ENCODE measurements at places on chromosomes 6 and 20.

- no peak for DNase-seq
These were observed 12.2 kb downstream of the RAET1G start for GRCh38 chr6:149910721-149911151.

GRCh38 chr6:158160932-158161539, 7.0 kb downstream of the SERAC1 start:
- DNase-seq, result no peak

DNA sequence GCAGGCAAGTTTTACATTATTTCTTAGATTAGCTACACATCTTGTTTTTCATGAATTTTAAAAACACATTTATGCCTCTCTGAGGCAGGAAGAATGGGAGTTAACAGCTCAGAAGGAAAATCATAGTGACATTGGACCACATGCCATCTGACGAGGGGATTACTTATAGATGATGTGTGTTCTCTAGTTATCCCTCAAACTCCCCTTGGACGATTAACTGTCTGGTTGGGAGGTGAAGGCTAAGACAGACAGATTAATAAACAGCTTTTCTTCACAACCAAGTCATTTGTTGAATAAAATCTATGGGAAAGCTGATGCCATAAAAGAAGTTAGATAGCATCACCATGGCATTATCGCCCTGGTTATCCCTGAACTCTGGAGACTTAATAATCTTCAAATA, 80.0 kb upstream of the PREP start:
- DNase-seq, result no peak

- DNase-seq, result no peak
These were observed 259.2 kb downstream of the PRKN start for GRCh38 chr6:162468326-162468725.

GRCh38 chr20:44703956-44704488, 11.1 kb upstream of the CCN5 start:
- DNase-seq, result no peak

GRCh38 chr6:109372130-109372529, 10.1 kb downstream of the CD164 start:
- DNase-seq, result no peak

DNA sequence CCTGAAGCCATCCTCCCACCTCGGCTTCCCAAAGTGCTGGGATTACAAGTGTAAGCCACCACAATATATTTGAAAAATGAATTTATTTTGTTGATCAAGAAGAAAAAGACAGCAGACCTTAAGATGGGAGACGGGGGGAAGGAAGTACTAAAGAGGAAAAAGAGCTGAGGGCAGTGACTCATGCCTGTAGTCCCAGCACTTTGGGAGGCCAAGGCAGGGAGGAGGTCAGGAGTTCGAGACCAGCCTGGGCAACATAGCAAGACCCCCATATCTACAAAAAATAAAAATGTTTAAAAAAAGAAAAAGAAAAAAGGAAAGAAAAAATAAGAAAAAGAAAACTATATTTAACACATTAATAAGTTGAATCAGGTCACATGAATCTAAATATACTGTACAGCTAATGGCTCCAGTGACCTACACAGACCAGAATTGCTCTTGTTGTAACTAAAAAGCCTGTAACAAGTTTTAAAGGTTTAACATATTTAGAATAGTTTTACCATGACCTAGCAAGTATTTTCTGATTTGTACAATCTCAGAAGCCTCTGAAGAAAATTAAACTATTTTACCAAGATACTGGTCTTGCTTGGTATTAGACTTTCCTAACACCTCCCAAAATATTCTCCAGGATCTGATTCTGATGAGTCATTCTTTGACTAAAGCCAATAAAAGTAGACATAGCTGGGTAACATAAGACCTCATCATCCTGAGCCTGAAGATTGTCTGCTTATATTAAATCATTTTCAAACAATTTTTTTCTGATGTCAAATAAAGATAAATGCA, 4.3 kb upstream of the AKIRIN2 start:
- no peak for DNase-seq

DNA sequence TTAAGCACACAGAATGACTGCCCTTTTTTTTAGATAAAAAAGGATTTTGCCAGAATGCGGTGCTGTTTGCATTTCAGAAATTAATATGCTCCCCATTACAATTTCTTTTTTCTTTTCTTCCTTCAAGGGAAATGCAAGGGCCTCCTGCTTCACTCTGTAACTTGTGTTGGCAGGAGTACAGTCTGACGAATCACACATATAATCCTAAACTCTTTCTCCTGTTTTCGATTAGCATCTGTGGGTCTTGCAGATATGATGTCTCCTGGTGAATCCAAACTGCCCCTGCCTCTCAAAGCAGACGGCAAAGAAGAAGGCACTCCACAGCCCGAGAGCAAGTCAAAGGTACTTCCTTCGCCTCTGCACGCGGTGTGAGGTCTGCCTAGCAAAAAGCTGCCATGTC, 149.5 kb downstream of the TMEM242 start:
- DNase-seq, result no peak

DNA sequence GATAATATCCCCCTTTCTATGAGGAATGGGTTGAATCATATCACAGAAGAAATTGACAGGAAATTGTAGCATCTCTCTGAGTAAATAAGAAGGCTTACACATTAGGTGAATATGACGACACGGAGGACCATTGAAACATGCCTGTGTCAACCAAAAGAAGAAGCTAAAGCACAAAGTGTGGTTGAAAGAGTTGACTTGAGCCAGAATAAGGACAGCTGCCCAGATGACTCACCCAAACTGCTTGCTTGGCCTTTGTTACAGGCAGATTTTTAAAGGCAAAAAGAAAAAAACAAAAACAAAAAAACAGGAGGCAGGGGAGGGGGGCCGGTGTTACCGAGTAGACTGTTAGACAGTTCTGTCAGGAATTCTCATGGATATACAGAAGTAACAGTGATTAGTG, 129.8 kb upstream of the EDN1 start:
- DNase-seq, result no peak

- no peak for DNase-seq
These were observed 434 bp downstream of the ZKSCAN4 start for GRCh38 chr6:28251661-28252008.

GRCh38 chr6:169968541-169969270, 217.3 kb downstream of the ERMARD start:
- no peak for DNase-seq

DNA sequence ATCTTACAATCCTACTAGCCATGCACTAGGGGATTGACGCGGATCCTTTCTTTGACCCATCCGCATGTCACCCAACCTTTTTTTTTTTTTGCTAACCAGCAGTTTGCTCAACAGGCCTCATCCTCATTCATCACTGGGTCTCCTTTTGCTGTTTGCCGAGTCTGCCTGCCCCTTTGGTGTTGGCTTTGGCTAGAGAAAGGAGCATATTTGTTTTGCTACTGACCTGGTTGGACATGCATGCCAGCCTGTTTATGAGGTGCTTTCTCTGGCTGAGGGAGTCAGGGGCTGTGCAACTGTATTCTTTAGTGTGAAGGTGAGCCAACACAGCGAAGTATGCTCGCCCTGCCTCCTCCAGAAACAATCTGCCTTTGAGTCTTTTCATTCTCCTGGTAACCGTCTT, 40.2 kb downstream of the E2F3 start:
- DNase-seq, result no peak

DNA sequence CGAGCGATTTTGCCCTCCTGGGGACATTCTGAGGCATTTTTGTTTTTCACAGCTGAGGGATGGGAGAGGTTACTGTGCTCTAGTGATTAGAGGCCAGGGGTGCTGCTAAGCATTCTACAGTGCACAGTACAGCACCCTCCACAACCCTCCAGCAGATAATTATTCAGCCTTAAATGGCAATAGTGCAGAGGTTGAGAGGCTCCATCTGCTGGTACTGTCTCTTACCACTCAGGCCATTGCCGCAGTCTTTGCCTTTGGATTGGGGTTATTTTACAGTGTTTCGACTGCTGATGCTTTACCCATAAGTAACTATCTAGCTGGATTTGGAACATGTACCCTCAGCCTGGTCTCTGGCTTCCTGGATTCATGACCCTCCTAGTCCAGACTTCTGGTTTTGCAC, 705.3 kb downstream of the KIF16B start:
- no peak for DNase-seq

GRCh38 chr20:8854571-8854970, 214.3 kb upstream of the PLCB4 start:
- DNase-seq, result no peak
